ENCODE measurements at places on chromosomes 6 and 20.

DNA sequence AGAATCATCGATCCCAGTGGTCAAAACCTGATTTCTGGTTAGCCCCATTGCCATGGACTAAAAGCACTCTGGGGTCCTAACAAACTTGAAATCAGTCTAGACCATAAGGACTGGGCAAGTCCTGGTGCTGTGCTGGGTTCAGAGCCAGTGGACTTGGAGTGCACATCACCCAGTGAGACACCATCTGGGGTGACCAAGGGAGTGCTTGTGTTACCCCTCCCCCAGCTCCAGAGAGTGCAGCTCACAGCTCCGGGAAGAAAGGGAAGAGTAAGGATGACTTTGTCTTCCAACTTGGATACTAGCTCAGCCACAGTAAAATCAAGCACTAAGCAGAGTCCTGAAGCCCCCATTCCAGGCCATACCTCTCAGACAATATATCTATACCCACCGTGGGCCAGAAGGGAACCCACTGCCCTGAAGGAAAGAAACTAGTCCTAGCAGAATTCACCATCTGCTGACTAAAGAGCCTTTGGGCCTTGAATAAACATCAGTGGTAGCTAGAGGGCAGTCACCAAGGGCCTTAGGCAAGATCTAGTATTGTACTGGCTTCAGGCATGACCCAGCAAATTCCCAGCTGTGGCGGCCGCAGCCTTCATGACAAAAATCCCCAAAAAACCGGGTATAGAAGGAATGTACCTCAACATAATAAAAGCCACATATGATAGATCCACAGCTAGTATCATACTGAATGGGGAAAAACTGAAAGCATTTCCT lies 153.5 kb upstream of the OGFRL1 start:
- no peak for DNase-seq

DNA sequence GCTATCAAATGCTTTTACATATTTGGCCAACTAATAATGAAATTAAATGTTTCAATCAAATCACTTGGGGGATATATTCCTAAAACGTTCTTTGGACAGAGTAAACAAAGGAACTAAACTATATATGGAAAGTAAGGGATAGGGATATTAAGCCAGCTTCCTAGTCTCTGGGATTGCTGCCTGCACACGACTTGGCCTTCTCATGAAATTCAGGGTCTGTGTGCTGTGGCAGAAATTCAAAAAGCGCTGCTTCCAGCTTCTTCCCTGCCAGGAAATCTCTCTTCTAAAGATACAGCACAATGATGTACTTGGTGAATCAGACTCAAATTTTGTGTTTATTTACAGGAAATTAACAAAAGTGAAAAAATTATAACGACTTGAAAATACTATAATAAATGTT lies 206.3 kb upstream of the RAB32 start:
- DNase-seq = no peak

DNA sequence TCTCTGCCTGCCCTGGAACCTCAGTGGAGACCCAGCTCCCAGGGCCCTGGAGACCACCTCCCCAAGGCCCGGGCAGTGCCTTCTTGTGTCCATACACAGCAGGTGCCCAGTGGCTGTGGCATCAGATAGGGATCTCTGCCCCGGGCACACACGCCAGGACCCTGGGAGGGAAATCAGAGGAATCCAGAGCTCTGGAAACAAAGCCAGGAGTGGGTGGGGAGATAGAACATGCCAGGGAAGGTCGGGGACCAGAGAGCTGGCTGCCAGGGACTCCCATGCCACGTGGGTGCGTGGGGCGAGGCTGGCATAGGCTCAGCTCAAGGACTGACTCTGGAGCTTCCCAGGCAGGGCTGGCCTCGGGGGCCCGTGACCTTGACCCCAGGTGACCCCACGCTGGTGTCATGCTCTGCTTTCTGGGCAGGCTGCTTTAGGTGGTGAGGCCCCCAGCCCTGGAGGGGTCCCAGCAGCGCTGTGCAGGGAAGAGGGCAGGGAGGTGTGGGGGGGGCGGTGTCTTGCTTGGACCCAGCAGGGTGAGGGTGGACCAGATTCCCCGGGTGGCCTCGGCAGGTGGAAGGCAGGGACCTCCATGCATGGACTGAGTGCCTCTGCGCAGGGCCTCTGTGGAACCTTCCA lies 17.6 kb upstream of the GATA5 start:
- no peak for DNase-seq

DNA sequence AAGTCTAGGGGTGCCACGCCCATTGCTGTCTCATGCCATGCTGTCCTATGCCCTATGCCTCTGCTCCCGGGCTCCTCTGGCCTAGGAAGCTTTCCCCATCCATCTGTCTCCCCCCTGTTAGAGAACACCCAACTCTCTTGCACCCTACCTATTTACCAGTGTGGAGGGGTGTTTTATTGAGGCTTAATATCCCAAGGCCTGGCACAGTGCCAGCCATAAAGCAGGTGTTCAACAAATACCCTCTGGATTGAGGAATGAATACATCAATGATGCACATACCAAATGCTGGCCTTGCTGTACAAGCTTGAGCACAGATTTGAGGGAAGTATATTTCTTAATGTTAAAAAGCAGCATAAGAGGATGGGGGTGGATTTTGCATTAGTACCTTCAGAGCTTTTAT lies 38.3 kb downstream of the METTL24 start:
- DNase-seq = no peak

DNA sequence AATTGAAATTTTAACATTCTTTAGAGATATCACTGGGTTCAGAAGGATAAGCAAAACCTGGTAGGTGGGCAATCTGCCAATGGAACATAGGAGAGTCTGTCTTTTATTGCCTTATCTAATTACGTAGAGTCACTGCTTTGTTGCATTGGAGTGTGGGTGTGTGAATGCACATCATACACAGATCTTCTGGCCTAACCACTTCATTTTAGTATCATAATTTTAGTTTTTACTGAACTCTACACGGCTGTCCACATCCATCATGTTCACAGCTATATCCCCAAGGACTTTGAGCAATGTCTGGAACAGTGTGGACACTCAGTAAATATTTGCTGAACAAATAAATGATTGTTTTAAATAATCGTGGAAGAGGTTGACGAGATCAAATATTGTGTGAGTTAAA lies 104.6 kb upstream of the AKIRIN2 start:
- DNase-seq = no peak

DNA sequence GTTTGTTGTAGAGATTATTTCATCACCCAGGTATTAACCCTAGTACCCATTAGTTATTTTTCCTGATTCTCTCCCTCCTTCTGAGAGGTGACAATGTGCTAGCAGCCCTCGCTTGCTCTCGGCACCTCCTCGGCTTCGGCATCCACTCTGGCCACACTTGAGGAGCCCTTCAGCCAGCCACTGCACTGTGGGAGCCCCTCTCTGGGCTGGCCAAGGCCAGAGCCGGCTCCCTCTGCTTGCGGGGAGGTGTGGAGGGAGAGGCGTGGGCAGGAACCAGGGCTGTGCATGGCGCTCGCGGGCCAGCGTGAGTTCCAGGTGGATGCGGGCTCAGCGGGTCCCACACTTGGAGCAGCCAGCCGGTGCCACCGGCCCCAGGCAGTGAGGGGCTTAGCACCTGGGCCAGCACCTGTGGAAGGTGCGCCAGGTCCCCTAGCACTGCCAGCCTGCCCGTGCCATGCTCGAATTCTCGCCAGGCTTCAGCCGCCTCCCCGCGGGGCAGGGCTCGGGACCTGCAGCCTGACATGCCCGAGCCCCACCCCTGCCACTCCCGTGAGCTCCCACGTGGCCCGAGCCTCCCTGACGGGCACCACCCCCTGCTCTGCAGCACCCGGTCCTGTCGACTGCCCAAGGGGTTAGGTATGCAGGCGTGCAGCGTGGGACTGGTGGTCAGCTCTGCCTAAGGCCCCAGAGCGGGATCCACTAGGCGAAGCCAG lies 221.9 kb downstream of the WDR27 start:
- no peak for DNase-seq

GRCh38 chr6:53833155-53833554 lies 38.4 kb downstream of the LRRC1 start:
- no peak for DNase-seq

DNA sequence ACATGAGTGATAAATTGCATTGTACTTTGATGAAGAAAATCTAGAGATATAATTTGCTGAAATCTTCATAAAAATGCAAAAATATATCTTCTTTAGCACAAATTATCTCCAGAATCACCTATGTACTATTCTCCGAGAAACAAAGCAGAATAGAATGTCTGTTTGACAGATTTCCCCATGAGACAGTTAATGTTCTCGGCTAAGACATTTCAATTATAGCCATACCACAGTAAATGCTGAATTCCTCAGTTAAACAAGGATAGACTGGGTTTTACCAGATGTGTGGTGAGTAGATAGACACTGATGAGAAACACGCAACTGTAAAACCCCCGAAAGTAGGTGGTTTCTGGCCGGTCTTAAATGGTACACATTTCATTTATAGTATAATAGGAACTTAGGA lies 69.8 kb downstream of the SNAP25 start:
- no peak for DNase-seq

DNA sequence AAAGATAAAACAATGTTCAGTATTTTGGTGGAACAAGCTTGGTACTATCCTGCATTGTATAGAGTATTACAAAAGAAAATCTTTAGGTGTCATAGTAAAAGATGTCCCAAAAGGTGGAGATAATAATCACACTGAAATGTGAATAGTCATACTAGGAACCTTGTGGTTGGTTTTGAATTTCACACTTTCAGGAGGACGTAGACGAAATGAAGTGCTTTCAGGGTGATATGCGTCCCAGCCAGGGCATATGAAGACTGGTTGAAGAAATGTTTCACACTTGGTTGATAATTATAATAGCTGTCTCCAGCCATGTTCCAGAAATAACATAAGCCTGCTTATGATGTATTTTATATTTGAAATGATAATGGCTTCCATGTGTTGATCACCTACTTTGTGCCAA lies 60.4 kb downstream of the SCAND1 start:
- no peak for DNase-seq

DNA sequence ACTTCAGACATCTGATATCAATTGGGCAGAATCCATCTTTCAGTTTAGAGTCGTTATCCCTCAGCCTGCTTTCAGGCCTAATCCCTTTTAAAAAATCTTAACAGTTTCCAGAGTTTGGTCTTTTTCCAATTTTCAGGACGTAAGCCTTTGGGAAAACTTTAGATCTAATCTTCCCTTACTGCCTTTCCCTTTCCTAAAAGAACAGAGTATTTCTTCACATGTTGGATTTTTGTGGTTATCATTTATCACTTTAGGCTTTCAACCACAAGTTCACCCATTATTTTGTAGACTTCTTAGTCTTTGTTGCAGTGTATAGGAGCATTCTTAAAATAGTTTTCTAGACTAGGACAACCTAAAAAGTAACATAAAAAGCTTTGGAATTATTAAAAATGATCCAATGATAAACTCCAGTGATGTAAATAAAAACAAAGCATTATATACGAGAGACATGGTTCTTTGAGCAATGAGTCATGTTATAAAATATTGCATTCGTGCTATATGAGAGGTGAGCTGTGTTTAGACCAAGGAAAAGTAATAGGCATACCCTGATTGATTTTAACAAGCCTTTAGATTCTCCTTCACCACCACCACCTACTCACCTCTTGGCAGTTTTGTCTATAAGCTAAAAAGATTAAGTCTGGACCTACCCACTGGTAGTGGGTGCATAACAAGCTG lies 90.4 kb upstream of the MCHR2 start:
- DNase-seq = no peak

DNA sequence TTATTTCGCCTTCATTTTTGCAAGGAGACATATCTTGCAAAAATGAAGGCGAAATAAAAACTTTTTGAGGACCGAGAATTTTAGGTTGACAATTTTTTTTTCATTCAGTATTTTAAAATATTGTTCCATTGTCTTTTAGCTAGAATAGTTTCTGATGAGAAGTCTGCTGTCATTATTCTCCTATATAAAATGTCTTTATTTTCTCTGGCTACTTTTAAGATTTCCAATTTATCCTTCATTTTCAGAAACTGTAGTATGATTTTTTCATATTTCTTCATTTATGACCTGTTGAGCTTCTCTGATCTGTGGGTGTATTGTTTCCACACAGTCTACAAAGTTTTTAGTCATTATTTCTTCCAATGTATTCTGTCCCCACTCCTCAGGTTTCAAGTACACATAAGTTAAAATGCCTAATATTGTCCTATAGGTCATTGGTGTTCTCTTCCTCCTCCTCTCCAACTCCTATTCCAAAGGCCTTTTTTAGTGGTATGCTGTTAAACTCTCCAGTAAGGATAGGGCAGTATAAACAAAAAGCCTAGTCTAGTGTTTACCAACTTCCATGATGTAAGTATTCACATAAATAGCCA lies 15.7 kb downstream of the AHI1 start:
- DNase-seq = no peak

DNA sequence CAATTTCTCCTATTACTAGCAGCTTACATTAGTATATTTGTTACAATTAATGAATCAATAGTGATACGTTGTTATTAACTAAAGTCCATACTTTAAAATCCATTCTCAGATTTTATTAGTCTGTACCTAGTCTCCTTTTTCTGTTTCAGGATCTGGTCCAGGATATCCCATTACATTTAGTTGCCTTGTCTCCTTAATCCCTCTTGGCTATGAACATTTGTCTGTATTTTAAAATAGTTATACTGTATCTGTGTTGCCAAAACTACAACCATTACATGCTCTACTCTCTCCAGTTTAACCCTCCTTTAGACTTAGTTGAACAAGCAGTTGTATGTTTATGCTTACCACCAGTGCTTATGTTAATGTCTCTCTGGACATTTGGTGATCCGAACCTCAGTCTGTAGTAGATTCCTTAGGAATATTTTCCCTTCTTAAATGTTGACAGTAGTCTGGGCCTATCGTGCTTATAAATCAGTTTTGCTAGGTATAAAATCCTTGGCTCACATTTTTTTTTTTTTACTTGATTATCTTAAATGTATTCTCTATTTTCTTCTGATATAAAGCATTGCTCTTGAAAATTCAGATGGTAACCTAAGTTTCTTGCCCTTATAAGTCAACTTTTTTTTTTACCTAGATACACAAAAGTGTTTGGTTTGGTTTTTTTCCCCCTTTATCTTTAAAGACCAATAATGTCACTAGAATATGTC lies 12.2 kb downstream of the ALDH5A1 start:
- no peak for DNase-seq
